Stromal cell of bone marrow (primary cell): ENCODE measurements at places on chromosomes 2 and 18.

DNA sequence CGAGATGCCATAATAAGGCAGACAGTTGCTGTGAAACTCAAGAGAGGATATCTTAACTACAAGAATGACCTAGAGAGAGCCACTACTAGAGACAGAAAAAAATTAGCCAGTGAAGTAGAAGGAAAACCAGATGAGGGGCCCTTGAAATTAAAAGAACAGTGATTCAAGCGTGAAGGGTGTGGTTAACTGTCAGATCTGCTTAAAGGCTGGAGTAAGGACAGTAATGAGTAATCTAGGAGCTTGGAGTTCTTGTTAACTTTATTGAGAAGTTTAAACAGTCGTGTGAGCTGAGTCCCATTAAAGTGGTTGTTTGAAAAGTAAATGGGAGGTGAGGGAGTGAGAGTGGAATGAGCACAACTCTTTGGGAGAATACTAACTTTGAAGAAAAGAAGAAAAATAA lies 21.3 kb downstream of the PIGN start:
- DNase-seq, result no peak

DNA sequence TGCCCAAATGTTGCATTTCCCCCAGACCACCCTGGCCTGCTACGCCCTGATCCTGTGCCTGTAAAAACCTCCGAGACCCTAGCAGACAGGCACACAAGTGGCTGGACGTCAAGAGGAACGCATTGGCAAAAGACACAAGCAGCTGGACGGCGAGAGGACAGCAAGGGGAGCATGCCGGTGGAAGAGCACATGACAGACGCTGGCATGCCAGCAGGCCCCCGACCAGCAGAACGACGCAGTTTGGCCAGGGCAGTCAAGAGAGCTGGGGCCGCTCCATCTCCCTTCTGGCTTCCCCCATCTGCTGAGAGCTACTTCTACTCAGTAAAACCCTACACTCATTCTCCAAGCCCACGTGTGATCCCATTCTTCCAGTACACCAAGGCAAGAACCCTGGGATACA lies 42.1 kb downstream of the SAP130 start:
- DNase-seq, result no peak

- no peak for DNase-seq
These were observed 268.9 kb downstream of the PLCL1 start for GRCh38 chr2:198073253-198073652.

DNA sequence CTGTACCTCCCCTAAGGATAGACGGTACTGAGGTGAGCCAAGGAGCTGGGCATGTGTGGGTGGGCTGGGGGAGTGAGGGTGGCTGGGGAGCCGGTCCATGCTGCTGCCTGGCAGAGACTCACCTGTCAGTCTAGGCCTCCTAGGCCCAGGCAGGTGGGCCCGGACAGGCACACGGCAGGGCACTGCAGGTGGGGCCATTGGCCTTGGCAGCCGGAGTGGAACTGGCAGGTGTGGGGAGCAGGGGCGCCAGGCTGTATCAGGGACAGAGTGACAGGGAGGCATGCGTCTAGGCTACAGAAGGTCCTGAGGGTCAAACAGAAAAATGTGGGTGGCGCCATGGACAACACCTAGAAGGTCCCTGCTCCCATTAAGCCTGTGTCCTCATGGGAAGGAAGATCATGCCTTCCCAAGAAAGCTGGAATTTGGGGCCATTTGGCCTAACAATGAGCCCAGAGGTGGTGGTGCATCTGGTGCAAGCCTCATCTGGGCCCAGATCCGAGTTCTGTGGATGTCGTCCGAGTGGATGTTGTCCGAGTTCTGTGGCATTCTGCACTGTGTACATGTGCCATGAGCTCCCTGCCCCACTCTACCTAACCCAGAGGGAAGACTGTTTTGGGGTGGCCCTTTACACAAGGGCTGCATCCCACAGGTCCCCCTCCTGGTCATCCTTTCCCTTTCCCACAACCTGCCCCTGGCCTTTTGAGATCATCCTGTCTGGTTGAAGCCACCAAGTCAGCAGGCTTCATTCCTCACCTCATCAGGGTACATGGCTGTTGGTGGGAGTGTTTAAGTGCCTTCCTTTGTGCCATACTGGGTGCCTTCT lies 249.7 kb downstream of the GLI2 start:
- no peak for DNase-seq

- DNase-seq, result no peak
These were observed 29.5 kb upstream of the ITGB6 start for GRCh38 chr2:160229591-160229990.

GRCh38 chr2:189515264-189515663 lies 65.3 kb downstream of the SLC40A1 start:
- DNase-seq, result peak; percentile 63

- DNase-seq, result no peak
These were observed 3.7 kb downstream of the RTP5 start for GRCh38 chr2:241873081-241873802.

GRCh38 chr18:58470292-58470691 lies 158.6 kb downstream of the ALPK2 start:
- no peak for DNase-seq

DNA sequence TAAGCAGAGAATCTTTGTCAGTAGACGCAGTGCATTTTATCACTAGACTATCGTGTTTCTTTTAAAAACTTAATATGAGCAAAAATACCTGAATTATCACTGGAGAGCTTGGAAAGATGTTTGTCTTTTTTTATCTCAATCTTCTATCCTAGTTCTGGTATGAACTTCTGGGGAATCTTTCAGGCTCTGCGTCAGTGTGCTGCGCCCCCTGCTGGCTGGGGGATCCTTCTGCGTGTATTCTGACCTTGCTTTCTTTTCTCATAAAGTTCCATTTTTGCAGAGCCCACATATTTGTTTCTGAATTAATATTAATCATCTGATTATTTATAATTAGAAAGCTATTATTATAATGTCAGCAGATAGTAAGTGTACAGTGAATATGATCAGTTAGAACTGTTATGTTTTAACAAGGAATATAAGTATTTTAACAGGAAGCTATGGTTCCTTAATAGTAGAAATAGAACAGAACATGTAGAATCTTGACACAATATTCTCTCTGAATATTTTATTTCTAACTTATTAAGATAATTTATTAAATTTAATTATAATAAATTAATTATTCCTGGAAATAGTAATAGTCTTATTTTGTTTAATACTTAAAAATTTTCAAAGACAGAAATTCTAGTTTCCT lies 945.0 kb upstream of the CRIM1 start:
- DNase-seq, result peak; percentile 13

GRCh38 chr2:52934920-52935640 lies 832.5 kb upstream of the CHAC2 start:
- no peak for DNase-seq

DNA sequence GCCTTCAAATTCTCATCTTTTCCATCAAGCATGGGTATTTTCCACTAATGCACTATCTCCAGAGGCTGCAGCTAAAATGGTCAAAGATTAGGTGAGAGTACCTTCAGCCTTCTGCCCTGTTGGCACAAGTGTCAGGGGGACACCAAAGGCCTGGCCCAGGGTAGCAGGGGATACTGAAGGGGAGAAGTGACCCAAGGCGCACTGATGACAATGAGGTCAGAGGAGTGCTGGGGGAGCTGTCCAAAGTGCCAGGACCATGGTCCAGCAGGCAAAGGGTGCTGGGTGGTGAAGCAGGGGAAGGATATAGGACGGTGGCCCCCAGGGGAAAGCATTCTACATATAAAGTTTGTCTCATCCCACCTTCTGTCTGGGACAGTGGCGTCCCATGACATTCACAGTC lies 303.4 kb downstream of the SMAD2 start:
- DNase-seq, result no peak

GRCh38 chr2:5365871-5366461 lies 326.2 kb upstream of the SOX11 start:
- DNase-seq, result peak; percentile 3

- DNase-seq, result no peak
These were observed 114.0 kb downstream of the PIK3C3 start for GRCh38 chr18:42069036-42069435.

- DNase-seq, result no peak
These were observed 433.0 kb downstream of the ZEB2 start for GRCh38 chr2:144086965-144087364.

- DNase-seq, result no peak
These were observed 23.7 kb downstream of the MARCHF7 start for GRCh38 chr2:159736048-159736447.

DNA sequence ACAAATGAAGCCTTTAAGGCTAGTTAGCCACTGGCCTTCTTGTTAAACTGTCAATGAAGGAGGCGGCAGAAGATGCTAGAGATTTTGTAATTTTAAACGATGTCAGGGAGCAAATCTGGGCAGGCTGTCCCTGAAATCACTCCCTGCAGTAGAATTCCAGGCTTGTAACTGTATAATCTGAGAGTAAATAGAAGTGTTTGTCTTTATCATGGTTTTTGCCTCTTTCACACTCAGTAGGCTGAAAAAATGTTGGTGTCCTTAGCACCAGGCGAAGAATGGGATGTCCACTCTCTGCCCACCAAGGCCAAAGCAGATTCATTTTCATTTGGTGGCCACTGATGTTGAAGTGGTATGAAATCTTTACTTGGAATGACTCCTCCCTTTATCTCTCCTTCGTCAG lies 136.9 kb upstream of the THSD7B start:
- DNase-seq, result no peak

- no peak for DNase-seq
These were observed 160.3 kb upstream of the WDSUB1 start for GRCh38 chr2:159446817-159447216.

DNA sequence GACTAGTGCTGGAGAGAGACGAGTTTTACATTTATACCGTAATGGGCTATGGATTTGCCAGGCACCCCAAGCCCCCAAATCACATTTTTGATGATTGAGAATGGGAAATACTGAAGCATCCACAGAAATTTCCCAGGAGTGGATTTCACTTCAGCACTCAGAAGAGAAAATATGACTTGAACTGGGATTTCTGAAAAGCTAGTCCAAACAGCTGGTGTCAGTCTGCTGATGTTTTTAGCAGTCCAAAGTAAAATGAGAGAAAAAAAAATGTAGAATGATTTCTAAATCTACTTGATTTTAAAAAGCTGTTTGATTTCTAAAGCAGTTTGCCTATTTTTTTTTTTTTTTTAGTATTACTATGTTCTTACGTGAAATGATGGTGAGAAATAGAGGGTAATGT lies 105.0 kb downstream of the PLEKHM3 start:
- no peak for DNase-seq

- DNase-seq, result no peak
These were observed 301.3 kb downstream of the RIT2 start for GRCh38 chr18:42814184-42814583.

DNA sequence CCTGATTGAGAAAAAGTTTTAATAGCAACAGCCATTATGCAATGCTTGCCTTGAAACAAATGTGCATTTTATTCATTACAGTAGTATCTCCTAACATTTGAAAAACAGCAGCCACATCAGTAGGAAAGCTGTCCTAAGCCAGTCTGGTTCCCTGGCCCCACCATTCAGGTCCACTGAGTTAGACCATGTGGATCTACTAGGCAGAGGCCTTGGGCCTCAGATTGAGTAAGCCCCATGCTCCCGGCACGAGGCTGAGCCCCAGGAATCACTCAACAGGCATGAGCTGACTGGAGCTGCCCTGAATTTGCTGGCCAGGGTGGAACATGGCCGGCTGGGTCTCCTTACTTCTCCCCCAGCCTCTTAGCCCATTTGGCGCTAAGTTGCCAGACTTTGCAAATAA lies 103.4 kb downstream of the ZFP36L2 start:
- DNase-seq, result no peak

DNA sequence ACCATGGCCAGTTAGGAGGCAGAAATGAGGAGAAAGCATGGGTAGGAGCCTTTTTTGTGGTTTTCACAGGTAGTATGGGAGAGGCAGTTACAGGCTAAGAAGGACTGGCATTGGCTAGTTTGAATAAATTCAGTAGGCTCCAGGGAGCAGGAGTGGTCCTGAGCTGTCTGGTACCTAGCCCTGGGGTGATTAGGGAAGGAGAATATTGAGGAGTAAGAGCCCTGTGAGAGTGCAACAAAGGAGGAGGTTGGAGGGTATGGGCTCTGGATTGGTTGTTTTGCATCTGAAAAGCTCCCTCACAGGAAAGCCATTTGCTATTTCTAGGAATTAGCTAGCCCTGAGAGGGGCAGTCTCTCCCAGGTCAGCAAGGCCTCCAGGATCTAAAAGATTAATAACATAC lies 13.3 kb upstream of the TCF7L1 start:
- DNase-seq, result no peak

- DNase-seq, result no peak
These were observed 136.5 kb downstream of the ZNF236 start for GRCh38 chr18:76958692-76959341.

DNA sequence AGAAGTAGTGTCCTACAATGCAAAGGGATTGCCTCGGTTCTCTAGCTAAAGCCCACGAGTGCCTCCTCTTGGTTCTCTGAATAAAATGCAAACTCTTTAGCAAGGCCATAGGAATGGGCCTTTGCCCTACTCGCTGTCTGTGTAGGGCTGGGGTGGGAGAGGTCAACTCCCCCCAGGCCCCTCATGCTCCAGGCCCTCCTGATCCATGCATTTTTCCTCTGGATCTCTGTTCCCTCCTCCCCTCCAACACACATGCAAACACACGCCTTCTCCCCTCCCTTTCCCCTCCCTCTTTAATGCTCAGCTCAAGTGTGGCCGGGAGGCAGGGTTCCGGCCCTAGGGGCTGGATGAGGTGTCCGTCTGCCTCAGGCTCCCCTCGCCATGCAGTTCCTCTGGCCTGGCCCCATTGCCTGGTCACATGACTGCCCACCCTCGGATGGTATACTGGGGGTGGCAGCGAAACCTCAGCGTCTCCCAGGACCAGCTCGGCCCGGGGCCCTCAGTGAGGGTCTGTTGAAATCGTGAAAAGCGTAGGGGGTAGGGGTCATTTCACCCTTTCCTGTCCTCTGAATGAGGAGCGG lies 14.9 kb upstream of the KLF11 start:
- no peak for DNase-seq

- no peak for DNase-seq
These were observed 12.2 kb upstream of the CYRIA start for GRCh38 chr2:16677875-16678274.
